ENCODE measurements at places on chromosomes 4 and X.

DNA sequence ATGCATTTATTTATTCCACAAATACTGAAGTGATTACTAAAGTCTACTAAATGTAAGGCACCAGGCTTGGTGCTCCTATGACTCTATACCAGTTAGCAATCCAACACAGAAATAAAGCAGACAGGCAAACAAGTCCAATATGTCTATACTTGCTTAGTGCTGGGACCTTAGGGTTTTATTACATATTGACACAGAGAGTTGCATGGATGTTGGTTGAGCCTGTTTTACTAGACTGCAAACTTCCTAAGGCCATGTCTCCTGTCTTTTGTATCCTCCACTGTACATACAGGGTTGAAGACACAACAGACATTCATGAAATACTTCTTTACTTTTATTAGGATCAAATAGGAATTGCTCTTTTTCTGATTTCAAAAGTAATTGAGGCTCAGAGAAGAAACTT is 69.0 kb downstream of the LNX1 start:
- DNase-seq: no peak

DNA sequence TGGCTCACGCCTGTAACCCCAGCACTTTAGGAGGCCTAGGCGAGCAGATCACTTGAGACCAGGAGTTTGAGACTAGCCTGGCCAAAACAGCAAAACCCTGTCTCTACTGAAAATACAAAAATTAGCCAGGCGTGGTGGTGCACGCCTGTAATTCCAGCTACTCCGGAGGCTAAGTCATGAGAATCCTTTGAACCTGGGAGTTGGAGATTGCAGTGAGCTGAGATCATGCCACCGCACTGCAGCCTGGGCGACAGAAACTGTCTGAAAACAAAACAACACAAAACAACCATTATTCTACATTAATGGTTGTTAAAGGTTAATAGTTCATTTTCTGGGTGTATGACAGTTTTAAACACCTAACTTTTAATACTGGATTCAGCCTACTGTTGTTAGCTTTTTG is 1.6 kb upstream of the SMARCA5 start:
- DNase-seq: no peak

DNA sequence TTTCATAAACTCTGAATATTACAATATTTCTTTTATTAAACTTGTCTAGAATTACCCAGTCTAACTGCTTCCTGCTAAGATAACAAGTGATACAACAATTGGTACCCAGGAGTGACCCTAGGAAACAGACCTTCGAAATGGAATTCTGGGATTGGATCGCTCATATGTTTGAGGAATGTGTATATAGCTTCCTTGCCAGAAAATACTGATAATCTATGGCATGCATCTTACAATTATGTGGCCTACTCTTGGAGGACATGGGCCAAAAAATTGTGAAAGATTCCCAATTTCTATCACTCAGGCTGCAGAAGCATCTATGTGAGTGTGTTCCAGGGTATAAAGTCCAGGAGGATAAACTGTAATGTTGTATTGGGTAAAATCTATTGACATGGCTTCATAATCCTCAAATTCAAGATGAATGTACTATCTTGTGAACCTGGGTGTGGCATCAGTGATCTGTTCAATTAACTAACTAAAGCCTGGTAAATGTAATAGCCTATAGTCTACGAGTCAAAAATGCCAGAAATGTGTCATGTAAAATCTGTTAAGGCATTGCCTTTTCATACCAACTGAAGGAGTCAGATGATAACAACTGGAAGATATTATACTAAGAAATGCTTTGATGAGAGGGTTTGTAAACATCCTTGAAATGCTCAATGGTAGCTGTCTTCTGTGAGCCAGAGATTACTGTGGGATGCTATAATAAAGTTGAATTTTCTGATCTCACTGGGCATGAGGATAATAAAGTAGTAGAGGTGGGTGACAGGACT is 1499.3 kb downstream of the PCDH7 start:
- no peak for DNase-seq

- DNase-seq: no peak
These were observed 41.6 kb downstream of the APBB2 start for GRCh38 chr4:41172786-41173185.

GRCh38 chr4:67087897-67088296 is 457.4 kb downstream of the CENPC start:
- DNase-seq: peak; percentile 5

DNA sequence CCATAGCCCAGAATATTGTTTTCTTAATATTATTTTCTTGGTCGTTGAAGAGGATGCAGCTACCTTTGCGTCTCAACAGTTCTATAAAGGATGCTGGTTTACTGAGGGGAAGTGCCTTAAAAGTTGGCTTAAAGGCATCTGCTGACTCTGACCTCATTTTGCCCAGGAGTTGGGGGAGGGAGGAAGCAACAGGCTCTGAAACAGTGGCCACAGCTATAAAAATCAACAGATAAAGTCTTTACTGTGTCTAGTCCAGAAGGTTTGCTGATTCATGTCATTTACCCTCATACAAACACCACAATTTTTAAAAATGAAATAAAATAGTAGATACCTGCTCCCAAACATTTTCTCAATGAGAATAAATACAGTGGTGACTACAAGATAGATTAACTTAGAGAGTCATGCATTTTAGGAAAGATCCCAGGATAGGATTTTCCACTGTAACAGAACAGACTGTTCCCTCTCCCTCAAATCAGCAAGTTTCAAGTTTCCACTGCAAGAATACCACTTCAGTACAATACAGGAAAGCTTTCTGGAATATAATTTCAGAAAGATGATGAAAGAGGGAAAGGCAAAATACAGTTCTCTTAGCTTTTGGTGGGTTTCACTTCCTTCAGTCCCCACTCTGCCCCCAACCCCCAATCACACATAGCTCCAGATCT is 1.9 kb downstream of the PHKA1 start:
- DNase-seq: no peak

DNA sequence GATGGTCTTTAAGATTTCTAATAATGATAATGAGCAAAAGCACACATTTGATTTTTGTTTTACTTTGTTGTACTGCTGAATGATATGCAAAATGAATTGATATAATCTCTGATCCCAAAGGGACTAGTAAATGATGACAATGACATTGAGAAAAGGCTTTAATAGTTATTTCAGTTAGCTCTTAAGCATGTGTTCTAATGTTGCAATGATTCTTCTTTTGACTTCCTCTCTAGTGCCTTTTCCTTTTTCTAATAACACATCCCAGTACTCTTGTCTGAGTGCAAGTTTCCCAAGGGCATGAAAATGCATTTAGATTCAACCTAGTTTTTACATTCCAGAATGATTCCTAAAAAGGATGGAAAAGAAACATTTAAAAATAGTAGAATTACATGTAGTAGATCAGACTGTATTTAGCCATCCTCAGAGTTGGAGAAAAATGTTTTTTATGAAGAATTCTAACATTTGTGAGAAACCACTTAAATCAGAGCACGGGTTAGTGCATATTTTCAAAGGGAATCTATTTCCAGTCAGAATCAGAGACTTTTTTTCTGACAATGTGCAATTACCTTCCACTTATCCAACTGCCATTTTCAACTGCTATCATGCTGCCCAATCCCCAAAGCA is 508.8 kb downstream of the C4orf33 start:
- DNase-seq: no peak

DNA sequence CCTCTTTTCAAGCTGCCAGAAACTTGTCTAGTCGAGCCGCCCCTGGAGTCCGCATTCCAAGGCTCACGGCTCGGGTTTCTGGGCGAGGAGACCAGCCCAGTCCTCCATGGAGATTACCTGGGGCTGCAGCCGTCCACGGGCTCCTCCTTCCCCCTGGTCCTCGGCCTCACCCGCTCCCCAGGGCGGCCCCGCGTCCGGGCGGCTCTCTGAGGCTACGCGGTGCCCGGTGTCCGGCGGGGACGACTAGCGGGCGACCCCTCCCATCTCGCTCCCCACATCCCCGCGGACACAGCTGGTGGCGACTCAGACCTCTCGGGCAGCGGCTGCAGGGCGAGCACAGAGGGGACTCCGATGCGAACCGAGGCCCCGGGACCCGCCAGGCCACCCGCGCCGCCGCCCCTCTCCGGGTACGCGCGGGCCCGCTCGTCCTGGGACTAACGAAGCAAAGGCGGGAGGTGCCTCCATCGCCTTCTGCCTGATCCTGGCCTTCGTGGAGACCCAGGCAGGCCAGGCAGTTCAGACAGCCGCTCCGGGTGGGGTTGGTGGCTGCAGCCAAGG is 159.4 kb downstream of the TRAM1L1 start:
- no peak for DNase-seq

DNA sequence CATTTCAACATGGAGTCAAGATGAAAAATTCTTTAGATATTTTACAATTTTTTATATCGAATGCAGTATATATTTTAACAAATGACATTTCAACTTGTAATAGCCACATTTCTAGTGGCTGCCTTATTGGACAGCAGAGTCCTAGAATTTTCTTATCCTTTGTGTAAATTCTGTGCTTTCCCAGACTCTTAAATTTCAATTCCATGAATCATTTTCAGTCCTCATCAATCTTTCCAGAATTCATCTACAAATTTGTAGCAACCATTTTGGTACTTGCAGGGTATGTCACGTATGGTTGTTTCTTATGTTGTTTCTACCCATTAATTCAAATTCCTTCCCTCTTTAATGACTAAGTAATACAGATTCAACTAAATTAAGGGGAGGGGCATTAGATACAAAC is 2.7 kb downstream of the PAICS start:
- DNase-seq: no peak

DNA sequence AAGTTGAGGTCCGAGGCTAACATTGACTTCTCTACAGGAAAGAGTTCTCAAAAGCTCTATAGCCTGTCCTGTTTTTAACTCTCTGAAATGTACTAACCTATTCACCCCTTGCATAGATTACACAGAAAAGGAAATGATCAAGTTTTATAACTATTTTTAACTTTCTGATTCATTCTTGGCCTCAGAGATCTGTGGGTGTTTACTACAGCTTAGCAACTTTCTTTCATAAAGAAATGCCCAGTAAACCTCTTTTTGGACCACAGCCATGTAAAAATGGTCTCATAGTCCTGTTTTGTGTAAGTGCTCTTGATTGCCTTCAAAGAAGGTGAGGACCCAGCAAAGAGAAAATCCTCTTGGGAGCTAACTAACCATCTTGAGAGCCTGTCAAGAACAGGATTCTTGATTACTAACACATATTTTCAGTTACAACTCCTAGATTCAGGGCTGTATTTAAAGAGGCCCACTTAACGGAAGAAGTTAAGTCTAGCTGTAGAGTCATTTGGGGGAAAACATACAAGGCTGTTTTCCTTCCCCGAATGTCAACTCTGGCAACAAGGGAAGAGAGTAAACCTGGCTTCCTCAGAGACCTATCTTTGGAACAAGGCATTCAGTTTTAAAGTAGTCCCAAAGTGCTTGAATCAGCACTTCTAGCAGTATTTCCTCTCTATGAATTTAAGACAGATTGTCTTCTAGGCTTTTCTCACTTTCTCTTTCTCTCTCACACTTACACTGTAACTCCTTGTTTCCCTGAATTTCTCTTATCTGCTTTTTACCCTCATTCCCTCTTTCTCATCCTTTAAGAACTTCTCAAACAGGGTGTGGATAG is 78.2 kb downstream of the IL21 start:
- DNase-seq: no peak

DNA sequence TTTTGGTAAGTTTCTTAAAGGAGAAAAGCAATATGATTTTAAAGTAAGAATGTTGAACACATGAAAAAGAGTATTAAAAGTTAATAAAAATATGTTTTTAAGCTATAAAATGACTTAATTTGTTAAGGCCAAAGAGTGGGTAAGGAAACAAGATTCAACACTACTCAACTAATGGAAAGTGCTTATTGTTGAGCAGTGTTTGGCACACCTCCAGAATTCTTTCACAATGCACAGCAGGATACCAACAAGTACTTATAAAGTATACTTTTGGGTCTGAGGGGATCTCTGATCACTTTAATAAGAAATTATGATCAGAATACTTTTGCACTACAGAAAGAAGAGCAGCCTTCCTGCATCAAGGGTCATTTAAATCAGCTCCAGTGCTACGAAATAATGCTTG is 5.9 kb downstream of the LAMP2 start:
- no peak for DNase-seq

GRCh38 chr4:82629238-82630000 is 67.6 kb upstream of the TMEM150C start:
- peak; percentile 3 for DNase-seq

GRCh38 chrX:69179380-69179911 is 14.2 kb upstream of the PJA1 start:
- DNase-seq: no peak

DNA sequence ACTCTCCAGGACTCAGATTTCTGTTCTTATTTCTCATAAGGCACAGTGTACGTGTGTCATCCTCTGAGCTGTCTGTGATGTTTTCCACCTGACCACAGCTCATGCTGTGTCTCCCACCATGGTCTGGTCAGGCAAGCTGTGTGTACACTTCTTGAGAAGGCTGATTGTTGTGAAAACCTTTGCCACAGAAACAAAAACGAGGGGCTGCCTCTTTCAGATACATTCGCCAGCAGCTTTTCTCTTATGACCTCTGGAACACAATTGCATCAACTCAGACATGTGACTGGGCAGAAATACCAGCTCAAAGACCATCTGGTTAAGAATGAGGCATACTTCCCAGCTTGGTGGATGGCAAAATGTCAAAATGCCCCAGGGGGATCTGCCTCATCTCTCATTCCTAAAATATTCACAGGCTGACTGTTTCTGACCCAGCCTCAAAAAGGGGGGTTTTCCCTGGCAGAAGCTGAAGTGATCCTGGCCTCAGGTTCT is 46.1 kb downstream of the PGRMC2 start:
- peak; percentile 85 for DNase-seq

DNA sequence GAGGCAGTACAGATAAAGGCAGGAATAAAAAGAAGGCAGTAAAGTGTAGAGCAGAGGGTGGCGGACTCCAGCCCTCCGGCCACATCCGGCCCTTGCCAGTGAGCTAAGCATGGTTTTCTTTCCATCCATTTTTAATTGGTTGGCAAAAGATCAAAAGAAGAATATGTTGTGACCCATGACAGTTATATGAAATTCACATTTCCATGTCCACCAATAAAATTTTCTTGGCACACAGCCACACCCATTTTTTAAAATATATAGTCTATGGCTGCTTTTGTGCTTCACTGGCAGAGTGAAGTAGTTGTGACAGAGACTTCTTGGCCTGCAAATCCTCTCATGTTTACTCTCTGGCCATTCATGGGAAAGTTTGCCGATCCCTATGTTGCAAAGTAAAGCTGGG is 29.8 kb downstream of the SLC9A6 start:
- DNase-seq: no peak

GRCh38 chr4:3302786-3303564 is 10.2 kb downstream of the RGS12 start:
- DNase-seq: no peak

DNA sequence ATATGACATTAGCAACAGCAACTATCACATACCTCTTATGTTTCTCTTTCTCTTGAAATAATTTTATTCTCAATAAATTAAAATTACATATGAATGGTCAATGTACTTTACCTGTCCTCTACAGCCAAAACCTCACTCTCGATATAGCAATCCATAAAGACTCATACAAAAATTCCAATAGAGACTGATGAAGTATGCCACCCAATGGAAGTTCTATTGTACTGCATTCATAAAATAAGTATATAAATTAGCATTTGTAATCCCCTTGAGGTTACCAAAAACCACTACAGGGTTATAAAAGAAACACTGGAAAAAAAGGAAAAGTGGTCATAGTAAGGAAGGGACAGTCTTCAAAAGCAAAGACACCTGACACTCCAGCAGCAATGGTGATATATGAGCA is 32.8 kb downstream of the CLDN2 start:
- peak; percentile 5 for DNase-seq

GRCh38 chr4:181877329-181877848 is 365.8 kb upstream of the TENM3 start:
- peak; percentile 46 for DNase-seq
